ENCODE measurements at places on chromosomes 2 and 18.

GRCh38 chr2:205815673-205816072, 133.4 kb downstream of the NRP2 start:
- no peak for DNase-seq

DNA sequence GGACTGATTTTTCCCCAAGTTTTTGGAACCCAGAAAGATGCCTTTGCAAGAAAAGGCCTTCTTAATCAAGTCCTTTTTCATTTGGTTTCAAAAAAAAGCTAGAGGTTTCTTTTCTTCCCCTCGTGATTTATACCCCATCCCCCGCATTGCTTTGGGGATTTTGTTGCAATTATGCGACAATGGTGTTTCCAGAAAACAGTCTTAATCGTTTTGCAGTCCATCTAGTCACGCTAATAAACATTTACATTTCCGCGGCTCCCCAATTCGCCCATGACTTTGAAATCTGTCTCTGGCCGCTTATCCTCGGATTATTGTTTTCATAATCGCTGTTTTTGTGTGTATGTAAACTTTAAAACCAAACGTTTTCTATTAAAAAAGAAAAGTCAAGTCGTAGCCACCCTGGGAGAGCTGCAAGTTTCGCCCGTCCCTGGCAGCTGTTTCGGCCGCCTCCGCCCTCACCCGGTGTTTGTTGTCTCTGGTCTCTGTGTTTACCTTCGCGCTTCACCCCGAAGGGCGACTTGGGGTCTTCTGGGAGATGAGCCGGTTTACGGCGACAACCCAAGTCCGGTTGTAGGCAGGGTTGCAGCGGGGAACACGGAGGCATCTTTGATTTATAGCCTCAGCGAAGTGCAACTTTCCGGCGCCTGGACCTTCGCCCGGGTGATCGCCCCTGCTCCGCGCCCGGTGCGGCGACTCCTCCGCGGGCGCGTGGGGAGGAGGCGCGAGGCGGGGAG, 667 bp downstream of the SP9 start:
- no peak for DNase-seq

DNA sequence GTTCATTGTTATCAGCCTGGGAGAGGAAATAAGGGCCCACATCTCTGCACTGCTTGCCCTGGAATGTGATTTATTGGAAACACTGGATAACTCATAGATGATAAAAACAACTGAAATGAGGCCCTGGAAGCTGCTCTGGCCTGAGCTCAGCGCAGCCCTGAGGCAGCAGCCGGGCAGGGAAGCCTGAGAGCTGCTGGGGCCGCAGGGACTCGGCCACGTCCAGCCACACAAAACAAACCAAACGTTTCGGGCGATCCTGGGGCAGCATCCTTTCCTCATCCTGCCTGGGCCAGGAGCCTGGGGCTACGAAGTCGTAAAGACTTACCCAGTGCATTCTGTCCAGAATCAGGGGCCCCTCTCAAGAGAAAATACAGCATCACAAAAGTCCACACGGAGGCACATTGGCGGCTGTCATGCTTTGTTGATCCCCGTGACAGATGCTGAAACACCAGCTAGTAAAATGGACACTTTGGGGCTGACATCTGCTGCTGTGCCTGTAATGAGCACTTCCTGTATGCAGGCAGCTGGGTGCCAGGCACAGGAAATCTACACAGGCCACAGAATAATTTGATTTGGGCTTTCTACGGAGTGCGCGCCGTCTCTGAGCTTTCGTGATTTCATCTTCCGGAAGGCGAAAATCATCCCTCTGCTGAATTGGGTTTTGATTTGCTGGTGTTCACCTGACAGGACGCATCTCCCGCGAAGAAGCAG, 250.6 kb downstream of the EIPR1 start:
- DNase-seq = no peak

DNA sequence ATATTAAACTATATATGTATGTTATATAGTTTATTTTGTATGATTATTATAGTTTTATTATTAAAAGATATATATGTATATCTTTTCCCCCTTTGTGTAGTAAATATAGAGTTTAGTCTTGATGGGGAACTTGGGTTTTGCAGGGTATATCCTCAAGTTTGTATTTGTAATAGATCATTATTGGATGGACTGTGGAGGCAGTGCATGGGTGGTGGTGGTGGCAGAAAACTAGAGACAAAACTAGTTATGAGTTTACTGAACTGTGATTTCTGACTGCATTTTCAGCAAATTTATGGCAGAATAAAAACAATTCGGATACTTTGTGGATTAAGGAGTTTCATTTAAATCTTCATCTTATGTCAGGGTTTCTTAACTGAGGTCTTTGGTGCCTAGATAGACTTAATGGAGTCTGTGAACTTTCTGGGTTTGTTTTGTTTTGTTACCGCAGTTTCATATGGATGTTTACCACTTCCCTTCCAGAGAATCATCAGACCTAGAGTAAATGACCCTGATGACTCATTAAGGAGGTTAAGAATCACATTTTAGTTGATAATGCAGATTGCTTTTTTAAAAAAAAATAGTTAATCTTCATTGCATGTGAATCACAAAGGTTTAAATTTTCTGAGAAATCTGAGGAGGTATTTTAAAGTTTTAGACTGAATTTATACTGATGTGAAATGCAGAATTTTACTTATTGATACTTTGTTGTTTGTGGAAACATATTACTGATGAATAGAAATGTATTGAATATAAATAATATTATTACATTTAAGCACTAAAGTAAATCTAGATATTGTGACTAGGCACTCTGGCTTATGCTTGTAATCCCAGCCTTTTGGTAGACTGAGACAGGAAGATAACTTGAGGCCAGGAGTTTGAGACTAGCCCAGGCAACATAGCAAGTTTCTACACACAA, 14.5 kb downstream of the EPC2 start:
- no peak for DNase-seq

DNA sequence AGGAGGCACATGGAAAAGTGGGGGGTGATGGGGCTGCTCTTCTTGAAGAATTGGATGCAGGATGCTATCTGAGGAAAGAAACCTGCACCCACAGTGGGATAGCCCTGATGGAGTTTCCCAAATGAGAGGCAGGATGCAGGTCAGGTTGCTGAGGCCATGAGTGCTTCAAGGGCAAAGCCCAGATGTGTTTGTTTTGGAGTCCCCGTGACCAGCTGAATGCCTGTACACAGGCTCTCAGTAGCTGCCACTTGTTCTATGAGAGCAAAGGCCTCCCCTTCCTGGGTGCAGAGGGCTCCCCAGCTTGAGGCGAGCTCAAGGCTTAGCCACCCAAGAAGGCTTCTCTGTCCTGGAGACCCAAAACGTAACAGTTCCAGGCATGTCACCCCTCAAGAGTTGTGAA, 192.7 kb downstream of the SEPTIN10 start:
- no peak for DNase-seq

DNA sequence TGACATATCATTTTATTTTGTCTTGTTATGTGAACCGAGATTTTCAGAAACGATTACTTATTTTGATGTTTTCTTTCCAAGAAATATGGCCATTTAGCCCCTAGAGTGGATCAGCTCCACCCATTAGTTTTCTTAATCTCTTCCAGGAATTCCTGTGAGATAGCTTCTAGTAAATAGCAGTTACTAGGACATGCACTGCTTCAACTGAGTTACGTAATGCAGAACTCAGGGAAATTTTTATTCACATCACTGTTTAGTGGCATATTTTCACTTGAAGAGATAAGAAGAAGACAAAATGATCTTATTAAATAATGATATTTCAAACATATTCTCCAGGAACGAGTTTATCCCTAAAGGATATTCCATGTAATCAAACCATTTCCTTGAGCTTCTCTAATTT, 573.5 kb upstream of the CNTNAP5 start:
- DNase-seq = no peak

DNA sequence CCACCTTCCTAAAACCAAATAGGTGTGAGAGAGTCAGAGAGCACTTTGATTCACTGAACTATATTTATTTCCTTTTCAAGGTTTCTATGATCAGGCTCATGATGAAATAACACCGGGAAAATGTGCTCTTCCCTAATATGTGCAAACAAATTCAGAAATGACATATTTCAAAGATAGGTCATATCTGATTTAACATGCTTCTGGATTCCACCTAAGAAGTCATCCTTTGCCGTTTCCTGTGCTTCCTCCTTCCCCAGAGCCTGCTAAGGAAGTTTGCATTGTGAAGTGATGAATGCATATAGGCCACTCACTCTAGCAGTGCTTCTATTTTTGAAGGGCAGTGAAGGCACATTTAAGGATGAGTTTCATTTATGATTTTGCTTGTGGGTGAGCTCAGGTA, 327.6 kb downstream of the TDRD15 start:
- no peak for DNase-seq

- no peak for DNase-seq
Measured at GRCh38 chr2:134153294-134153880, 100.5 kb upstream of the MGAT5 start.

DNA sequence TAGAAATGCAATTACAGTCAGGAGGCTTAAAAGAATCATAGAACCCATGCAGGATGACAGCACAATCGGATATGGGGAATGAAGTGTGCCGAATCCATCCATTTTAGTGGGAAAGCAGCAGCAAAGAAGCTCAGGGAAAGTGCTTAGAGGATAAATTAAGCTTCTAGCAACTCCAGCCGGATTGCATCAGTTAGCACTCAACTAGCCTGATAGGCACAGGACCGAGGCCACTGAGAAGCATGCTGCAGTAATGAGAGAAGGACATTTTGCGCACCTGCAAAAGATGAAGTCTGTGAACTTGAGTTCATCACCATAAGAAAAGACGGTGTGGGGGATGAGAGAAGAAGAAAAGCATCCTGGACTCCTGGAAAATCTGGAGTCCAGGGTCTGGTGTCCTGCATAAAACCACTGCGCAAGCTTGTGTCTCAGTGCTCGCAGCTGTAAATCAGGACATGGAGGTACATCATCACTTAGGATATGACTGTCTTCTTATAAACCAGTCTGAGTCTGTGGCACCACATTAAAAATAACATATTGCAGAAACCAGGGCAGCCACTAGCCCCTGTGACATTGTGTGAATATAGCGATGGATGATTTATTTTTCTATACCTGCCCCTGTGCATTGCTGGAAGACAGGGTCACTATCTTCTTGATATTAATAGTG, 665.5 kb upstream of the SOX11 start:
- no peak for DNase-seq

DNA sequence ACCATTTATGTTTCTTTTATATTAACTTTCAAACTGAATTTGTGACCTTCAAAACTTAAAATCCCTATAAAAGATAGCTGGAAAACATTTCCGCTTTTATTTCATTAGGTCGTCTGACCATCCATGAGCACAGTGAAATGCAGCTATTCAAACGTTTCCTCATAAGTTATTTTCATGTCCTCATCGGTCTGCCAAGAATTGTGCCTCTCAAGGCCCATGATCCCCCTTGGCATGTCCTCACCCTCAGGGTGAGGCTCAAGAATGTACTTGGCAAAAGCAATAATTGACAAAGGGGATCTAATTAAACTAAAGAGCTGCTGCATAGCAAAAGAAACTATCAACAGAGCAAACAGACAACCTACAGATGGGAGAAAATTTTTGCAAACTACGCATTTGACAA, 12.4 kb downstream of the SLC66A2 start:
- DNase-seq = no peak

- no peak for DNase-seq
Measured at GRCh38 chr2:157245846-157246764, 11.4 kb upstream of the GALNT5 start.

DNA sequence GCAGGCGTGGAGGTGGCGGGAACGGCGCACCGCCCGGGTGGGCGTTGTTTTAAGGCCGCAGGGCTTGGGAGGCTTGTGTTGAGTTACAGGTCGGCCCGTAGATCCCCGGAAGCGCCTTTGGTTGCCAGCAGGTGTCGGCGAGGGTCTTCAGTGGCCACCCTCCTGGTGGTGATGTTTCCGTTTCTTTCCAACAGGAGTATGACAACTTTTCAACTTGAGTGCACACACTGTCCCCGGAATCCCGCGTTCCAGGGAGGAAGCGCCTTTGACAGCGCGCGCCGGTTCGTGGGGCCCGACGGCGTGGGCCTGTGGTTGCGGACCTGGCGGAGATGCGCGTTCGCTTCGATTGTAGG, 1.0 kb upstream of the HDAC4 start:
- DNase-seq = no peak

GRCh38 chr2:203861197-203861596, 6.4 kb upstream of the CTLA4 start:
- DNase-seq = no peak

DNA sequence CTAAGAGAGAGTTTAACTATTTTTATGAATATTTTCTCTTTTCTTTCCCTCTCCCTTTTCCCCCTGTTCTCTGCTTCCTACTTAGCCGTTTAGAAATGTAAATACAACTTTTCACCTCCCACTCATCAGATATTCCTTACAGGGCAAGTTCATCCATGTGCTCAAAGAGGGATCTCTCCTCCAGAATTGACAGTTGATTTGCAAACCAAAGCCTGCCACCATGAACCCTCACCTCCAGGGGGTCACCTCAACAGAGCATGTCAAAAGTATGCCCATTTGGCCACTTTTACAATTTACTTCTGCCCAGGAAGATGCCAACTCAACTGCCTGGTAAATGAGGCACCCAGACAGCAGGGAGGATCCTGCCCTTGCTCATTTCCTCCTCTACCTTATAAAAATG, 149.2 kb upstream of the GYPC start:
- DNase-seq = no peak

- no peak for DNase-seq
Measured at GRCh38 chr2:174210862-174211261, 37.5 kb downstream of the OLA1 start.

- DNase-seq = no peak
Measured at GRCh38 chr2:45591073-45591472, 20.0 kb downstream of the SRBD1 start.

DNA sequence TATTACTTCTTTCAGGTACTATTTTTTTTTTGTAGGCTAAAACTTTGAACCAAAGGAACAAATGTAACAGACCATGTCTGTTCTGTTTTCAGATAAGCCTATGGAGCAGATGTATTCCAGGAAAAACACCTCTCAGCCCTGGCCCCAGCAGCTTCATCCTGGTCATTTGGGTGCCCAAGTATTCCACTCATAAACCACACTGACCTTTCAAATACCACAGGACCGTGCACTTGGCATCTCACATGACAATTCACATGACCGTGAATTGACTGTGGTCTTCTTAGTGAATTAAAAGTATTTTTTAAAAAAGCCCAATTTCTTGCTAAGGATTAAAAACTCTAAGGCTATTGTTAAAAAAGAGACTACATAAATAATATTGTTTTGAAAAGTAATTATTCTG, 50.2 kb downstream of the SMIM21 start:
- DNase-seq = no peak

- DNase-seq = no peak
Measured at GRCh38 chr2:170084820-170085491, 93.0 kb upstream of the MYO3B start.

- DNase-seq = no peak
Measured at GRCh38 chr2:231228223-231228622, 29.8 kb downstream of the ARMC9 start.

DNA sequence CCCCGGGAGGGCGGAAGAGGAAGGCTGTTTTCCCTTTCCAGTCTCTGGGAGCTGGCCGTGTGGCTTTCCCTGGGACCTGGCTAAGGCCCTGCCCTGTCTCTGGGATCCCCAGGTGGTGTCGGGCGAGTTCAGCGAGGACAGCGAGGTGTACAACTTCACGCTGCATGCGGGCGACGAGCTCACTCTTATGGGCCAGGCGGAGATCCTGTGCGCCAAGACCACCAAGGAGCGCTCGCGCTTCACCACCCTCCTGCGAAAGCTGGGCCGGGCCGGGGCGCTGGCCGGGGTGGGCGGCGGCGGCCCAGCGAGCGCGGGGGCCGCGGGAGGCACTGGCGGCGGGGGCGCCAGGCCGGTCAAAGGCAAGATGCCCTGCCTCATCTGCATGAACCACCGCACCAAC, 11.2 kb downstream of the GAREM2 start:
- no peak for DNase-seq

Data from T-cell (primary cell).